ENCODE measurements at places on chromosomes 3 and 15. TPM values are rescaled to one million over a fixed set of nuclear protein-coding genes. Genes with fewer than 3 reads are reported as not detected.

The SELENOS gene
- 32.2 TPM for total RNA-seq

The FOXP1 gene
- total RNA-seq, result 120 TPM

The STRA6 gene
- total RNA-seq, result not detected

The PLA1A gene
- total RNA-seq, result not detected

The LSG1 gene
- total RNA-seq, result 48.0 TPM

The UBA7 gene
- total RNA-seq, result 208 TPM

The PIAS1 gene
- 40.6 TPM for total RNA-seq

The CPB1 gene
- not detected for total RNA-seq

The FBXL22 gene
- total RNA-seq, result 1.4 TPM

The GPR62 gene
- total RNA-seq, result not detected

The DAZL gene
- not detected for total RNA-seq

The C3orf18 gene
- total RNA-seq, result 61.6 TPM

The SEC22C gene
- total RNA-seq, result 51.4 TPM

The TMEM45A gene
- 0.29 TPM for total RNA-seq

The FGF7 gene
- total RNA-seq, result not detected

The CLDN16 gene
- not detected for total RNA-seq

The NPTN gene
- 33.0 TPM for total RNA-seq

The VWA5B2 gene
- total RNA-seq, result not detected

The SOX14 gene
- not detected for total RNA-seq

The FANCD2 gene
- total RNA-seq, result 71.5 TPM

The ISLR gene
- total RNA-seq, result not detected

The RHOV gene
- not detected for total RNA-seq

The MME gene
- total RNA-seq, result not detected

The CHRD gene
- not detected for total RNA-seq

The CD96 gene
- 293 TPM for total RNA-seq

The COX17 gene
- total RNA-seq, result 62.0 TPM

The PLSCR2 gene
- not detected for total RNA-seq

The CIB2 gene
- 1.4 TPM for total RNA-seq

The CSPG4 gene
- total RNA-seq, result not detected

The TPRG1 gene
- 0.86 TPM for total RNA-seq

The RASGRF1 gene
- not detected for total RNA-seq

The CHRNA3 gene
- total RNA-seq, result not detected

The FILIP1L gene
- 1.5 TPM for total RNA-seq

The AMT gene
- 3.8 TPM for total RNA-seq

All from activated CD8-positive, alpha-beta T cell treated with anti-CD3 and anti-CD28 coated beads, Interleukin-2, amount 10 ng/mL, durations not matched to agents 7 days and 5 days (primary cell).